Caco-2 (cell line): ENCODE measurements at places on chromosomes 4 and X.

DNA sequence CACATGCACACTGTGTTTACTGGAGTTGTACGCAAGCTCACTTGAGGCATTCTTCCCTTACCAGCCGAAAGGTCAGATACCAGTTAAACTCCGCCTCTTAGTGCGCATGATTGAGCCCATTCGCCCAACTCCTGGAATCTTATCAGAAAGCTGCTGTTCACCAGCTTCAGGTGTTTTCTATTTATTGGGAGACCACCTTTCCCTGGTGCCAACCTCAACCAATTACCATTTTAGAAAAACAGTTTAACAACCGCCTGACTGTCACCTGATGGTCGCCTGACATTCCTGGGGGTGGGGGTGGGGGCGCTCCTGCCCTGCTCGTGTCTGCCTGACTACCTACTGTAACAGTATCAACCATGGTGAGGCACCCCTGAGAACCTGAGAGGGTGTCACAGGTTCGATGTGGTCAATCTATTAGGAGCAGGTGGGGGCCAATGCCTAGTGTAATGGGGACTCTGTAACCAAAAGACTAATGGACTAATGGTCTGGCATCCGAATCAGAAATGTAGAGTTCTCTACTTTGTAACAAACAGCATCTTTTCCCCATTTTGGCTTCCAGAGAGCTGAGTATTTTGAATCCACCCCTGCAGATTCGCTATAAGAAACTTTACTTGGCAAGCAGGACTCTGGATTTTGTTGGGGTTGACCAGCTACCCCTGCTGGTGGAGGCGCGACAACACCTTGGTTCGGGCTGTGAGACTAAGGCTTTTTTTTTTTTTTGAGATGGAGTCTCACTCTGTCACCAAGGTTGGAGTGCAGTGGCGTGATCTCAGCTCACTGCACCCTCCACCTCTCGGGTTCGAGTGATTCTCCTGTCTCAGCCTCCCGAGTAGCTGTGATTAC, 58.2 kb upstream of the ZNF157 start:
- DNase-seq, result peak; percentile 65

GRCh38 chr4:113325876-113326615, 276.6 kb downstream of the ANK2 start:
- DNase-seq, result no peak

DNA sequence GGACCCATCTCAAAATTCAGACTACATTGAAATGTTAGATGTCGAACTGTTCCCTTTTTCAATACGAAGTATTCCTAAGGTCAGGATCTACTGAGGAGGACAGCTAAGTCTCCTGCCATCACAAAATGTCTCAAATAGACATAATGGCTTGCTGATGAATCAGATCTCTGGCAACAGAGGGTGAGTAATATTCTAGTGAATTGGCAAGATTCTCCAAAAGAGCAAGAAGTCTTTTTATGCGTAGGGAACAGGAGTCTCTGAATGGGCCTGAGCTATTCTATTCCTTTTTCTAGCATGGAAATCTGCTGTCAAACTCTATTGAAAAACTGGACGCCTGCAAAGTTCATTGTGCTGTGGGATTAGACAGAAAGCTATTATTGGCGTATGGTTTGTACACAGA, 145.4 kb downstream of the FNIP2 start:
- no peak for DNase-seq

DNA sequence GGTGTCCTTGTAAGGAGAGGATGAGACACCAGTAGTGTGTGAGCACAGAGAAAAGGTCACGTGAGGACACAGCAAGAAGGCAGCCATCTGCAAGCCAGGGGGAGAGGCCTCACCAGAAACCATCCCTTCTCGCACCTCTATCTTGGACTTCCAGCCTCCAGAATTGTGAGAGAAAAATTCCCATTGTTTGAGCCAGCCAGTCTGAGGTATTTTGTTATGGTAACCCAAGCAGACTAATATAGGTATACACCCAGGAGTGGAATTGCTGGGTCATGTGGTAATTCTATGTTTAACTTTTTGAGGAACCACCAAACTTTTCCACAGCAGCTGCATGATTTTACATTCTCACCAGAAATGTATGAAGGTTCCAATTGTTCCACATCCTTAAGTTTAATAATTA, 25.6 kb downstream of the ZDHHC9 start:
- no peak for DNase-seq

GRCh38 chr4:119172223-119172622, 36.6 kb downstream of the MYOZ2 start:
- no peak for DNase-seq

DNA sequence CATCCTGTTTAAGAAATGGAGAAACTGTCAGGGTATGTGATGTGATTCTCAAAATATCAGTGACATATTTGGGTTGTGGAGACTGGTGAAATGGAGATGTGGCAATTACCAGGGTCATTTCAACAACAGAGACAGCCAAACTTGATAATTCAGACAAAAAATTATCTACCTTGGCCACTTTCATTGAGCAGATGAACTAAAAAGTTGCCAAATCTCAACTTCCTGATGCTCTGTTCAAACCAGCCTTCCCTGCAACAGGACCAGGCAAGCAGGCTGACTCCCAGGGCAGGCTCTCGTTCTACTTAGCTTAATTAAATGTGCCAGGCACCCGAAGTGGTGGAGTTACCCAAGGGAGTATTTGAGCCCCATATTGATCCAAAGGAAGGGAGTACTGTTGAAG, 199.6 kb downstream of the AFF2 start:
- DNase-seq, result no peak
